NCI-H187 treated with DMSO at 0.1 percent for 48 hours (cell line): ENCODE measurements at places on chromosomes 5 and 9.

GRCh38 chr9:136110082-136111061 is 8.3 kb downstream of the TMEM250 start:
- no peak for DNase-seq

GRCh38 chr5:36414869-36415282 is 113.2 kb upstream of the RANBP3L start:
- no peak for DNase-seq

DNA sequence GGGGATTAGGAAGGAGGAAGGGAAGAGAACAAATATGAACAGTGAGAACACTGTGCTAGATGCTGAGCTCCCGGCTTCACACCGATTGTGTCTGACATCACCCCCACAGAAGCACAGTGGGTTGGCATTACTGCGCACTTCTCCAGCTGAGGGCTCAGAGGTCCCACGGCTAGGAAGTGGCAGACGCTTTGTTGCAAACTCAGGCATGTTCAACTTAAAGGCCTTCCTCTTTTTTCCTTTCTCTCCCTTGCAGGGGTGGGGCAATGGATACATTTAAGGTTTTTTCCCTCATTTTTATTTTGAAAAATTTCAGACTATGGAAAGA is 15.5 kb upstream of the SHB start:
- no peak for DNase-seq

- DNase-seq = no peak
Observed at GRCh38 chr5:107542428-107542827, 128.3 kb downstream of the EFNA5 start.

DNA sequence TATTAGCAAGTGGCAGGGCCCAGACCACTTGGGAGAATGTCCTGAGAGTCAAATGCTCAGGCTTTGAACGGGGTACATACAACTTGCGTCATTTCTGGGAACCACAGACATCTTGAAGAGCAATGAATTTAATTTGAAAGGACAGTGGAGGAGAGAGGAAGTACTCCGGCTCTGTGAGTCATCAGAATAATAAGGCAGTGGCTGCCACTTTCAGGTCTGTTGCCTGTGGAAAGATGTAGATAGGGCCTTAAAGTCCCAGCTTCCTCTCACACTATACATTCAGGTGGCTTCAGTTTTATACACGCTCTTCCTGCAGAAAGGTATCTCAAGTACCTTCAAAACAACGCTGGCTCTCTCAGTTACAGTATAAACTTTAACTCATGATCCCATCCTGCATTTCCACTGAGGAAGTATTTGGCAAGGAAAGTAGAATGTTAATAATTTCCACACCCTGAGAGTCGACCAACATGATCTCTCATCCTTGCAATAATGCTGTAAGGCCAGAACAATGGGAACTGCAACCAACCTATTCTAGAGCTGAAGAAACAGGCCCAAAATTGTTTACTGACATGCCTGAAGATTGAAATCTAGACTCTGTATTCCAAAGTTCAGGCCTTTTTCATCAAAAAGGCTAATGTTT is 6.8 kb upstream of the PRUNE2 start:
- no peak for DNase-seq

- DNase-seq = no peak
Observed at GRCh38 chr5:117433818-117434217, 859.2 kb upstream of the SEMA6A start.

- DNase-seq = no peak
Observed at GRCh38 chr5:134255418-134256150, 29.7 kb upstream of the PPP2CA start.

- DNase-seq = no peak
Observed at GRCh38 chr5:116371935-116372334, 202.7 kb downstream of the SEMA6A start.

DNA sequence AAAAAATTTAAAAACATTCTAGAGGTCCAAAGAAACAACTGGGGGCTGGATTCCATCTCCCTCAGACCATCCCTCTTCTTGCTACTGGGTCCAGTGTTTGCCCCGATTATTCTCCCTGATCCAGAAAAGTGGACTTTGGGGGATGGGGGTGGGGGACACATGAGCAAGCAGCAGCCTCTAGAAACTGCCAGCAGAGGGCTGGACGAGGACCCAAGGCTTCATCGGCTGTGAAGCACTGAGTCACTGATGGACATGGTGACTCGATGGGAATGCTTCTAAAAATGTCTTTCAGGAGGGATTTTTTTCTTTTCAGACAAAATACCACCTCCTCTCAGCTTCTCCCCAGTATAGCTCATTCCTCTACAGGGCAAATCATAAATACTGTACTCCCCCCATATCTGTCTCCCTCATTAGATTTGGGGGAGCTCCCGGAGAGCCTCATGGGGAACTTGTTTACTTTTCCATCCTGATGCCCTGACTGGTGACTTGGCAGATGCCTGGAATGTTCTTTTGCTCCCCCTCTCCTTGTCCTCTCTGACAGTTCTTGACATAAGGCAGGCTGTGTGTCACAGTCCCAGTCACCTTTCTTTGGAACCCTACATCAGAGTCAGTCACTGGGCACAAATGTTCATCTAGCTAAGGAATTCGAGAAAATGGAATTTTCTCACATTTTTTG is 67.2 kb upstream of the STC2 start:
- no peak for DNase-seq

GRCh38 chr5:155728857-155729683 is 597.9 kb upstream of the SGCD start:
- no peak for DNase-seq

- no peak for DNase-seq
Observed at GRCh38 chr9:115513148-115513547, 395.2 kb upstream of the TNC start.

GRCh38 chr5:98798371-98798770 is 24.9 kb downstream of the RGMB start:
- DNase-seq = no peak

- DNase-seq = no peak
Observed at GRCh38 chr5:139757727-139758509, 37.7 kb upstream of the PSD2 start.

DNA sequence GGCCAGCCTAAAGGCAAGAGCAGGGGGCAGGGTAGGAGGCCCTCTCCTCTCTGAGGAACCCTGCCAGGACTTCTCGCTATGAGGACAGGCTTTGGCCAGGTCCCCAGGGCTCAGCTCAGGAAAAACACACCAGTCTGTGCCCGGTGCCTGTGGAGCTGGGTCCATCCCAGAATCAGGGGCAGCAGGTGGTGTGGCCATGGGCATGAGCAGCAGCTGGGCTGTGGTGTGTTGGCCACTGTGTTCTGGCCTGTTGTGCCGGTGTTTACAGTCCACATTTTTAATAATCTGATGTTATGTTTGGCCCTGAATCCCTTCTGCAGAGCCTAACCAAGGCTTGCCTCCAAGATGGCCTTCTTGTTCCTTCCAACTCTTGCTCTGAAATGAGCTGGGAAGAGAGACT is 77.0 kb downstream of the FGF18 start:
- no peak for DNase-seq

- no peak for DNase-seq
Observed at GRCh38 chr9:129498451-129499384, 122.2 kb downstream of the C9orf50 start.

GRCh38 chr9:112044186-112044585 is 130.9 kb downstream of the SUSD1 start:
- DNase-seq = no peak
